ENCODE measurements at places on chromosomes 12 and 14.
A peak's percentile ranks its signal among the peaks of the same experiment; 100 is the strongest.

- peak; percentile 55 for DNase-seq
Observed at GRCh38 chr12:114995891-114996290, 311.9 kb upstream of the TBX3 start.

GRCh38 chr12:69359531-69360347 is at the start of gene YEATS4:
Gene YEATS4 (plus strand): TSS chr12:69359743. CDS start chr12:69359973, 230 bp downstream.
- DNase-seq: peak; percentile 89

DNA sequence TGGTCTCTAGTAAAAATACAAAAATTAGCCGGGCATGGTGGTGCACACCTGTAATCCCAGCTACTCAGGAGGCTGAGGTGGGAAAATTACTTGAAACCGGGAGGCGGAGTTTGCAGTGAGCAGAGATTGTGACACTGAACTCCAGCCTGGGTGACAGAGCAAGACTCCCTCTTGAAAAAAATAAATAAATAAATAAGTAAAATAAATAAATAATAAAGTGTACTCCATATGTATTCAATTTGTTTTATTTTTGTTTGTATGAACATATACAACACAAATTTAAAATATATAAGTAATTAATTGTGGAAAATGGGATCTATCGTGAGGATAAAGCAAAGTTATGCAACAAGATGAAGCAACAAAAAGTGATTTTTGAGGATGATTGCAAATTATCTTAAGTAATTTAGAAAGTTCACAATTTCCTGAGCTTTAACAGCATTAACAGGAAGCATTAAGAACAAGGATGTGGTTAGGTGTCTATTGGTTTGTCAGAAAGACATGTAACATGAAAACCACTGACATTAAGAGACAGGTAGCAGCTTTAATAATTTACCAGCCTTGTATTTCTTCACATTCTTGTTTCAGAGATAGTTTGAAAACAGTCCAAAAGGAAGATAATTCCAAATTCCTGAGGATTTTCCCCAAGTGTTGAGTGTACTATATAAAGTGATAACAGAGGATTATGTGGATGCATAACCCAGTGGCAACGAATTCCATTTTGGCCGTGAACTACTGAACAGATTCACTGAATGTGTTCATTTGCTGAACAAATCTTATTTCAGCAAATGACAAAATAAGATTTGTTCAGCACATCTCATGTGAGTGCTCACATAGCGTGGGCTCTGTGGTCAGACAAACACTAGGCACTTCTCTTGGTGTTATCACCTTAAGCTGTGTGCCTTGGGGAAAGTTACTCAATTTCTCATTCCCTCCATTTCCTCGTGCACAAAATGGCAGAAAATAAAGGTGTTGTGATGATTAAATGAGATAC is 68.6 kb upstream of the RESF1 start:
- DNase-seq: no peak

- DNase-seq: no peak
Observed at GRCh38 chr12:107571492-107571891, 114.1 kb upstream of the PWP1 start.

DNA sequence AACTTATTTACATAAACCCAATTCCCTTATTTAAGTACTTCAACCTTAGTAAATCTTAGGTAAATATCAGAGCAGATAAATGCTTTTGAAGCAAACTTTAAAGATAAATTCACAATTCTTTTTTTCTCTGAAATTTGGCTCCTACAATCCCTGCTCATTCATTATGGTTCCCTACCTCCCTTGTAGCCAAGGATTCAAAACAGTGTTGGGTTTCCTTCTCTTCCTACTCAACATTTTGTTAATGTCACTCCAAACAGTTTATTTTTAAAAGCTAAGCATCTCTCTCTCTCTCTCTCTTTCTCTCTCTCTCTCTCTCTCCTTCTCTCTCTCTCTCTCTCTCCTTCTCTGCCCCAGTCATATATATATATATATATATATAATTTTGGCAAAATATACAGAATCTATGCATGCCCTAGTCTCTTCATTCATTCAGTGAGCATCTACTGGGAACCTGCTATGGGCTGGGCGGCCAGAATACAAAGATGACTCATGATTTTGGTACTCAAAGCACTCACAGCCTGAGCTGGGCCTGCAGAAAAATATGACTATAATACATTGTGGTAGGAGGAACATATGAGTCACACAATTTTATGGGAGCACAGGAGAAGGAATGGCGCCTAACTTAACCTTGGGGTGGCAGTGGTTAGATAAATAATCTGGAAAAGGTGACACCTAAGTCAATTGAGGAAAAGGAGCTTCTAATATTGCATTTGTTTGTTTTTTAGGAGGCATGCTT is 123.7 kb upstream of the DHRS4 start:
- DNase-seq: peak; percentile 96

GRCh38 chr12:127822809-127823411 is 444.1 kb upstream of the TMEM132C start:
- DNase-seq: no peak

DNA sequence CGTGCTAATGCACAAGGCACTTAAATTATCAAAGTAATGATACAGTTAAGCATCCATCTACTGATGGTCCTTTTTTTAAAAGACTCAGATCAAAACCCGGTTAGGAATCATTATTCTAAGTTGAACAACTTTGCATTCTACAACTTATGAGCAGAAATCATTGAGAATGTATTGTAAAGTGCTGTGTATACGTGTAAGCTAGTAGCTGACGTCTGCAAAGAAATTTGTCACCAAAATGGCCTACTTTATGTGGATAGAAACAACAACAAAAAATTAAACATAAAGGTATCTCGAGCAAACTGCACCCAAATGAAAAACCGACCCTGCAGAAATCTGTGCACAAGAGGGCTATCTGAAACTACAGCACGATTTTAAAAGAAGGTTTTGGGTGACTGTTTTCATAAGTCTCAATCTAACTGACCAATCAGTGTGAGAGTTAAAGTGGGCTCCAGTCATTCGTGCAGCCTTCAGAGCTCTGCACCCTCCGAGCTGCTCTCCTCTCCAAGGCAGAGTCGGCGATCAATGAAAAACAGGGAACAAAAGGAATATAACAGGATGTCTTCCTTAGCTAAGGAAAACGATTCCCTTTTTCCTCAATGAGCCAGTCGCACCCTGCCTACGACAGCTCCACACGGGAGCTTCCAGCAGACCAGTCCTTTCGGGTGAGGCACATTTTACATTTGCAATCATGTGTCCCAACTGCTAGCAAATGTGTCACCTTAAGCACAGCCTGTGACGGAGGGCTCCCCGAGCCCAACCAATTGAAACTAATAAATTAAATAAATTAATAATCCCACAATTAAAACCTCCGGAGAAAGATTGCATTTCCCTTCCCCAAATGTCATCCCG is 200.7 kb upstream of the FOXN3 start:
- peak; percentile 61 for DNase-seq

GRCh38 chr14:41548666-41549065 is 58.0 kb upstream of the LRFN5 start:
- peak; percentile 9 for DNase-seq
